ENCODE measurements at places on chromosomes 11 and 22.

GRCh38 chr11:34792814-34793258 lies 123.3 kb downstream of the APIP start:
- DNase-seq, result no peak

DNA sequence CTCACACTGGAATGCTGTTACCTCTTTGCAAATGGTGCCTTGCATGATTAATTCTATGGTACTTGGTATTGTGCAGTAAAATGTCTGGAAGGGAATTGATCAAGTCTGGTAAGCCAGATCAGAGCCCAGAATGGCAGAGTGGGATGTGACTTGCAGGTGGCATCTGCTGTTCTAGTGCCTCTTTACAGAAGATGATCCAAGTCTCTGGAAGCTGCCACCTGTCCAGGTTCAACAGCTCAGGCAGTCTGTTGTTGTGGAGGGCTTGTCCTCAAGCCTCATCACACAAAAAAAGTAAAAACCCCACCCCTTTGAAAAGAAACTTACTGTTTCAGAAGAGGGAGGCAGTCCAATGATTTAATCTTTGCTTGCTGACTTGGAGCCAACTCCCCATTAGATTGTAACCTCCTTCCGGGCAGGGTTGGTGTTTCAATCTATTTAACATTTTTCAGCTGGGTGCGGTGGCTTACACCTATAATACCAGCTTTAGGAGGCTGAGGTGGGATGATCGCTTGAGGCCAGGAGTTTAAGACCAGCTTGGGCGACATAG lies 17.1 kb downstream of the ZNRF3 start:
- DNase-seq, result no peak

GRCh38 chr11:68743539-68743938 lies 7.8 kb downstream of the TESMIN start:
- DNase-seq, result no peak

- no peak for DNase-seq
Measured at GRCh38 chr22:45650721-45651120, 20.9 kb upstream of the ATXN10 start.

GRCh38 chr11:106463154-106463553 lies 385.7 kb downstream of the AASDHPPT start:
- DNase-seq, result no peak

DNA sequence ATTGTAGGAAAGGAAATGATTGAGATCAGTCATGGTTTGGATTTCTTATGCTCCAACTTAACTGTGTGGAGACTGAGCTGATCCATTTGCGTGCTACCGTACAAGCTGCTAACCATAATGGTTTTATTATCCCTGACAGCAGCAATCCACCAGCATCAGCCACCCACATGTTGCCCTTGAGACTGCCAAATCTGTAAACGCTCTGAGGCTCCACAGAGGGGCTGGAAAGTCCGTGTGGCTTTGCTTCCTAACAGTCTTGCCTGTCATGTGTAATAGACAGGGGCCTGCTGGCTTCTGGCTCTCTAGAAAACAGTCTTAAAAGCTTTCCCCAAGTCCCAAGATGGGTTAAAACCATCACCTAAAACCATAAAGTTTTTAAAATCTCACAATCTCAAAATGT lies 30.1 kb downstream of the ATG16L2 start:
- no peak for DNase-seq

GRCh38 chr11:130034236-130034635 lies 31.6 kb upstream of the PRDM10 start:
- DNase-seq, result no peak

DNA sequence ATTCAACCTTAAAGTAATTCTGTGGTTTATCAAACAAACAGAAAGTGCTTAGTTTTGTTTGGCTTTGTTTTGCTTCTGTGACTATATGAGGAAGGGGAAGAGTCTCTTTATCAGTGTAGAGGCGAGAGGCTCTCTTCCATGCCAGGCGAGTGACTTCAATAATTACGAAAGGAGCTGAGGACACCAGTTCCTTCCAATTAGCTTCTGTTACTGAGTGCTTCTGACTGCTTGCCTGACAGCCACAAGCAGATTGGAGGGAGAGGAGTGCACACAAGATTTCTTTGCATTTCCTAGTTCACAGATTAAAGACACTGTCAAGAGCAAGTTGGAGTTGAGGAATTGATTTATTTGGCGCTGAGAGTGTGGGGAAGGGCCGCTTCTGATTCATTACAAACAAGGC lies 1484.5 kb upstream of the TENM4 start:
- DNase-seq, result no peak

GRCh38 chr22:46335201-46336118 lies at the start of gene TRMU:
Gene TRMU, plus strand, starts transcription at chr22:46335714. Its CDS starts 51 bp downstream, at chr22:46335765.
- peak; percentile 32 for DNase-seq

GRCh38 chr11:133825156-133825555 lies 20.2 kb downstream of the SPATA19 start:
- DNase-seq, result no peak

DNA sequence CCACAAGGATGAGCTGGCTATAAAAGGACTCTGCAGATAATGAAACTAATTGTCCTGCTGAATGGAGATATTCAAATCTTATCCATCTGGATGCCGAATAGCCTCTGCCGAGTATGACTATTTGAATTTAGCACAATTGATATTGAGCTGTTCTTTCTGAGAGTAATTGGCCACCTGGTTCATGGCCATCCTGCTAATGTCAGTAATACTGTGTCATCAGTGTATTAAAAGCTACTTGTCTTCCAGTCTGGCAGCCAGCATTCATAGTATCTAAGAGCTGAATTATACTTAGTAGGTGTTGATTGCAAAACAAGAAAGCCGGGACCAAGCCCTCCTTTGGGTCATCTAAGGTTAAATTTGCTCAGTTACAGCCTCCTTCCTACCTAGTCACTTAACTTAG lies 310.7 kb upstream of the NCAM1 start:
- DNase-seq, result no peak

GRCh38 chr11:64196626-64197025 lies 9.9 kb upstream of the FERMT3 start:
- no peak for DNase-seq

DNA sequence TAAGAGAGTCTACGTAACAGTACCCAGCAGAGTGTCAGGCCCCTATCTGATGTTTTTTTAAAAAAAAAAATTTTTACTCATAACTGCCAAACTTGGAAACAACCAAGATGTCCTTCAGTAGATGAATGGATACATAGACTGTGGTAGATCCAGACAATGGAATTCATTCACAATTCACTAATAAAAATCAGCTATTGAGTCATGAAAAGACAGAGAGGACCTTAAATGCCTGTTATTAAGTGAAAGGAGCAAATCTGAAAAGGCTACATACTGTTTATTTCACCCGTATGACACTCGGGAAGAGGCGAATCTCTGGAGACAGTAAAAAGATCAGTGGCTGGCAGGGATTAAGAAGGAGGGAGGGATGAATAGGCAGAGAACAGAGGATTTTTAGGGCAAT lies 541.4 kb upstream of the TENM4 start:
- DNase-seq, result no peak

Data from stimulated activated CD8-positive, alpha-beta memory T cell treated with anti-CD3 and anti-CD28 coated beads, Interleukin-15, amount 100 ng/mL, for 1 hour (primary cell).